ENCODE measurements at places on chromosomes 7 and 10.

DNA sequence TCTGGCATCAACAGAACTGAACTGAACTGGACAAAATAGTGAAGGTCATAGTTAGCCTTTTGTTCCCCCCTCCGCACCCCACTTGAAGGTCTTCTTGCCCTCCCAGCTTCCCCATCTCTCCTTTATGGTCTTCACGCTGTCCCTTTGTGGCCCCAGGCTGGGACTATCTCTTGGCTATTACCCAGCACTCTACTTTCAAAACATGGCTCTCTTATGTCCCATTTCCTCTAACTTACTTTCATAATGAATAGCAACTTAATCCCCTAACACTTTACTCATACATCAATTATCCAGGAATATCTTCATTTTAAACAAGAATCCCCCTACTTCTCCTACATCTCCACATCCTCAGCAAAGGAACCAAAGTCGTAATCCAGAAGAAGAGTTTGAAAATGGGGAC is 135.3 kb upstream of the ITGB1 start:
- DNase-seq: no peak

DNA sequence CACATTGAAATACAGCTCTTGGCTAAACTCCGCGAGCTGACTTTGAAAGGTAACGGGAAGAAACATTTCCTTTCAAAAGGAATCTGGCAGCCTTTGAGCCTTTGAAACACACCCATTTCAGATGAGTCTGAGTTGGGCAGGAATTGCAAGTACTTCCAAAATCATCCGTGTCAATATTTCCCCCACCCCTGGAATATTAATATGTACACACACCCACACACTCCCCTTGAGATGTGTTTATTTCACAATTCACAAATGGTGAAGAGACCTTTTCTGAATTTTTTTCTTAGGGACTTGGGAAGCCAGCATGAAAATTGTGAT is 438.7 kb upstream of the NRP1 start:
- DNase-seq: no peak

DNA sequence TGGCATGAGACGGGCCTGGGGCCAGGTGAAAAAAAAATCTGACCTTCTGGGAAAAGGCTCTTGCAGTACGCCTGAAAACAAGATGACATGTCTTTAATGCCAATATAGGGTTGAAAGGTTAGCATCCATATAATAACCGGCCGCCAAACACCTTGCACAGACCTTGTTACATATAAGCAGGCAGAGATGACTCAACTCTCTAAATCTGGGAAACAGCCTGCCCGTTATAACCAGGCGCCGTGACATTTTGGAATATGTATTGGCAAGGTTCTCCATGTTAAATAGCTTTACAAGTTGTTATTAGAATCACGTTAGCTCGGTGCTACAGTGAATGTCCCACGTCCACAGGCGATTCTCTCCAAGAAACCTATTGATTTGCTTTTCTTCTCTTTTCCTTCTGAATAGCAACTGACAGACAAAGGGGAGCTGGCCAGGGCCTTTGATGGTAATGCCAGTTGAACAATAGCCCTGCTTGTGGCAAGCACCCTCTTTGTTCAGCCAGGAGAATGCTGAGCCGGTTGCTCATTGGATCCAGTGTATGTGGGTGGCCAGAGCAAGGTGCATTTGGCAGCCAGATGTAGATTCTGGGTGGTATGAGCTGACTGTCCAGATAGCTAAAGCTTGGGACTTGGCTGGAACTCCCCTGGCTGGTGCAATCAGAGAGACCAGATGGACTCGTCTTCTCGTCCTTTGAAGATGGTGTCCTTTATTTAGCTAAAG is 80.1 kb upstream of the AUTS2 start:
- DNase-seq: no peak

GRCh38 chr7:93040355-93040754 is 77.4 kb downstream of the SAMD9 start:
- DNase-seq: no peak

GRCh38 chr10:129477051-129477450 is 10.0 kb downstream of the MGMT start:
- no peak for DNase-seq

- DNase-seq: no peak
Observed at GRCh38 chr7:151133266-151133985, 34.1 kb downstream of the GBX1 start.

DNA sequence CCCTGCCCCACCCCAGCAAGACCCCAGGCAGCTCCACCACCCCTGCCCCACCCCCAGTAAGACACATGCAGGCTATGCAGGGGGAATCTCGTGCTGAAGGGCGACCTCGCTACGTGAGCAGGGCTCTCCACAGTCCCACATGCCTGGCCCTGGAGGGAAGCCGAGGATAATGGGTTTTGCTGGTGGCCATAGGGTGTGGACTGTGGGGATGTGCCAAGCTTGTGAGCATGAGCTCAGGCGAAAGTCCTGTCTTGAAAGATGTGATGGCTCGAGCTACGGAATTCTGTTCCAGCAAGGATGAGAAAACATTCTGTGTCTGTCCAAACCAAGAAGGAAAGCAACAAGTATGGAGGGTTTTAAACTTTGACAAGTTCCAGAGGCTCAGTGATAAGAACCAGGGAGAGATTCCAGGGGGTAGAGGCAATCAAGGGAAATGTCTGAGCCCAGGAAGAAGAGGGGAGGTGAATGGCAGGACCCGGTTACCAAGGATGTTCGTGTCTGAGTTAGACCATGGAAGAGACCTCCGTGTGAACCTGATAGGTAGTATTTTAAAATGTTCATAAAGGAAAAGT is 63.1 kb downstream of the PYROXD2 start:
- no peak for DNase-seq

- DNase-seq: no peak
Observed at GRCh38 chr7:2864999-2865670, 21.0 kb upstream of the GNA12 start.

- no peak for DNase-seq
Observed at GRCh38 chr7:49878089-49878488, 104.7 kb downstream of the VWC2 start.

DNA sequence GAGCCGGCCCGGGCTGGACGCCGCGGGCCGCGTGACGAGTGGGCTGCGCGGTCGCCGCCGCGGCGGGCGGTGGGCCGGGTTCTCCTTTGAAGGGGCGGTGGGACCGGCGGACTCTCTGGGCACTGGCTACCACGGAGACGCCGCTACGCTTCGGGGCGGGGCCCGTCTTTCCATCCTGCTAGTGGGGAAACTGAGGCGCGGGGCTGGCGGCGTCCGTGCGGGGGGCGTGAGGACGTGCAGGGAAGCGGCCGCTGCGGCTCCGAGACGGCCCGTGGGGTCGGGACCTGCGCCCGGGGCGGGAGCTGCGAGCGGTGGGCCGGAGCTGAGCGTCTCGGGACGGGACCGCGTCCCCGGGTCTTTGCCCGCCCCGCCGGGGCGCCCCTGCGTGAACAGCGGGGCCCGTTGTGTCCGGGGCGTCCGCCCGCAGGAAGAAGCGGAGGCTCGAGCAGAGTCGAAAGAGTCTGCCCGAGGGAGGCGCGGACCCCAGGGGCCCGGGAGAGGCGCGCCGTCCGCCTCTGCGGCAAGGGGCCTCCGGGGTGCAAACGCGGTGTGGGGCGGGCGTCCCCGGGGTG is 548 bp upstream of the BNIP3 start:
- DNase-seq: no peak

DNA sequence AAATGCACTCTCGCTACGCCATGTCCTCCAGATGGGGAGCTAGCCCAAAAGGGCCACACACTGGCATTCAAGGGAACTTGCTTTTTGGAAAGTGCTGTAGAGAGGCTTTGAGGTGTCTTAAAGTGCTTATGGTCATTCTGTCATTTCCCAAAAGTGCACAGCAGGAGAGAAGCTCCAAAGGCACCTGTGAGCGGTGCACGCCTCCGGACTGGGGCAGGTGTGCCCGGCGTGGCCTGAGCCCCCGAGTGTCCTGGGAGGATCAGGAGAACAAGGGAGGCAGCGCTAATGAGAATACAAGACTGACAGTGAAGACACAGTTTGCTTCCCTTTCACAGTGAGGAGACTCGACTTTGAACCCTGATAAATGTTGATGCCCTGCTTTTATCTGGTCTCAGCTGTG is 419.0 kb upstream of the MKI67 start:
- DNase-seq: no peak

DNA sequence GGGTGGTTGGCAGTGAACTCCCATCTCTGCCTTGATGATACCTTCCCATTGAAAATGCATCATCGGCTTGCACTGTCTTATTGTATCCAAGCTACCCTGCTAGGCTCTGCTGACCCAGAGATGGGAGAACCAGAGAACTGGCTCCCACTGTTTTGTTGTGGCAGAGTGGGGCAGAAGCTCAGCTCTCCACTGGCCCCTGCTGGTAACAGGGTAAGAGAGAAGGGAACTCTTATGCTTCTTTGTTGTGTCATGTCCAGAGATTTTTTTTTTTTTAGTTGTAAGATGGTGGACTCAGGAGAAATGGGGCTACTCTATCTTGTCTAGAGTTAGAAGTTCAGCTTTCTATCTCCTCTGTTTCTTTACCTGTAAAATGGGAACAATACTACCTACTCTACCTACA is 100.5 kb upstream of the SDK1 start:
- peak; percentile 30 for DNase-seq

DNA sequence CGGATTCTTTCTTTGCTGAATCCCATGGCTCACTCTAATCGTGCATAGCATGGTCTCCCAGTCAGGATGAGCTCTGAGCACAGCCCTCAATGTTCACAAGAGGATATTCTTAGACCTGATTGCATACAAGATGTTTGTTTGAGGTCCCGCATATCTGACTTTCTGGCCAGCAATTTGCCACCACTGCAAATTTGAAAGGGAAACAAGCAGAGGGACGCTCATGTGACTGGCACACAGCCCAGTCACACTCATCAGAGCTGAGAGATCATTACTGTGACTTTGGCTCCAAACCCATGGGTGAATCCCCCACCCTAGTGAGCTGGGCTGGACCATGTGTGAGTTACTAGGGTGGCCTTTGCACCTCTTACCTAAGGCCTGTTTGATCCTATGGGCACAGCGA is 9.9 kb downstream of the TAS2R41 start:
- no peak for DNase-seq

DNA sequence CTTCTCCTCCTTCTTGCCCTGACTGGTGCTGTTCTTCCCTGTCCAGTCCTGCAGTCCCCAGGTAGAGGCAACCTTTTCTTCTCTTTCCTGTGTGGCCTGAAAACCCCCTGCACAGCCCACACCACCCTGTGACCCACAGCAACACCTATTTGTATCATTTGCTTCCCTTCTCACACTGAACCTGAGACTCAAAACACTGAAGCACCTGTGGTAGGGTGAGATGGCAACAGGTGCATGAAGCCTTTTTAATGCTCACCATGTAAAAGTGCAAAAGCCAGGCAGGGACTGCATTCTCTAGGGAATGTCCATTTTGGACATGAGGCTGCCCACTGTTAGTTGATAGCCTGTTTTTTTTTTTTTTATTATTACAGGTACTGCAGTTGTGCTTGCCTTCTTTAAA is 71.4 kb downstream of the LRMDA start:
- DNase-seq: no peak

- DNase-seq: no peak
Observed at GRCh38 chr10:22635650-22636049, 78.7 kb downstream of the PIP4K2A start.

DNA sequence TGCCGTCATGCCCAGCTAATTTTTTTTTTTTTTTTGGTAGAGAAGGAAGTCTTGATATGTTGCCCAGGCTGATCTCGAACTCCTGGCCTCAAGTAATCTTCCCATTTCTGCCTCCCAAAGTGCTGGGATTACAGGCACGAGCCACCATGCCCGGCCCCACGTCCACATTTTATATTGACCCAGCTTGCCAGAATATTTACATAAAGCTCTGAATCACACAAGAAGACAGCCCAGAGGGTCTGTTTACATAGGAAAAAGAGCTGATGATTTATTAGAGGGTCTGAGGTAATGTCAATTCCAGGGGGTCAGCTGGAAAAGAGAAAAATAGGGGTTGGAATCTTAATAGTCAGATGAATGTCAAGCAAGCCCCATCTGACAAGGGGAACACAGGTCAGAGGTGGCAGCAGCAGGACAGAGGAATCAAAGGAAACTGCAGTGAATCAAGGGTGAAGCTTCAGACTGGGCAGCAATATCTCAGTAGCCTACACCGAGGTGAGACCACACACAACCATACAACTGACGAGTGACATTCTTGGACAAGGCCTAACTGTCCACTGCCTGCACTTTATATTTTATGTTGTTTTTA is 15.8 kb upstream of the SLF2 start:
- DNase-seq: no peak

- no peak for DNase-seq
Observed at GRCh38 chr7:90242369-90243168, 2.4 kb upstream of the CFAP69 start.

DNA sequence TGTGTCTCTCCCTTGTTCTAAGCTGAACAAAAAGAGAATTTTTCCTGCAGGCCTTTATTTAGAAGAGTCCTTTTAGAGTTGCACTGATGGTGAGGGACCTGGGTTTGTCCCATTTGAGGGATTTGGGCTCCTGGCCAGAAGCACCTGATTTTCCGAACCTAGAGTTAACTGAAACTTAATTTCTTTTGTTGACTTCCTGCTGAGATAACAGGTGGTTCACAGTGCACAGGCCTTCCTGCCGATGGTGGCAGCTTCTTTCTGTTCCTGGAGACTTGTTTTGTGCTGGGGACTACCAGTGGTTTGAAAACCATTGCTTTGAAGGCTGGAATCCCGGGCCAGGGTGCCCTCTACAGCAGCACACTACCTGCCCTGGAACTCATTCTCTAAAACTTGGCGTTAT is 99.2 kb downstream of the SUGCT start:
- DNase-seq: no peak

GRCh38 chr10:93148476-93148875 is 74.8 kb downstream of the CYP26A1 start:
- no peak for DNase-seq

DNA sequence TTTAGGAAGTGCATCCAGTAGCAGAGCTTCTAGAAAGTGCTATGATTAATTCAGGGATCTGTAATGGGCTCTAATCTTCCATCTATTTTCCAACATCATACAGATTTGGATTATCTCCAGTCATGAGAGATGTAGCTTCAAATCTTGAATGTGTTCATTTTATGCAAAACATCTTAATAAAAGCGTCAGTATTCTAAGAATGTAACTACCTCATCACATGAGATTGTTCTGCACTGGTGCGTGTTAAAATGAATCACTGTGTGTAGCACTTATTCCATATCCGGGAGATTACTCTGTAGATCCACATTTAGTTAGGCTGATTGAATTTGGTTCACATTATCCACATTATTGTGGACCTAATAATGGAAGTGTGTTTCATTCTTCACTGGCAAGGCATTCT is 344.9 kb upstream of the CHRM2 start:
- DNase-seq: no peak

DNA sequence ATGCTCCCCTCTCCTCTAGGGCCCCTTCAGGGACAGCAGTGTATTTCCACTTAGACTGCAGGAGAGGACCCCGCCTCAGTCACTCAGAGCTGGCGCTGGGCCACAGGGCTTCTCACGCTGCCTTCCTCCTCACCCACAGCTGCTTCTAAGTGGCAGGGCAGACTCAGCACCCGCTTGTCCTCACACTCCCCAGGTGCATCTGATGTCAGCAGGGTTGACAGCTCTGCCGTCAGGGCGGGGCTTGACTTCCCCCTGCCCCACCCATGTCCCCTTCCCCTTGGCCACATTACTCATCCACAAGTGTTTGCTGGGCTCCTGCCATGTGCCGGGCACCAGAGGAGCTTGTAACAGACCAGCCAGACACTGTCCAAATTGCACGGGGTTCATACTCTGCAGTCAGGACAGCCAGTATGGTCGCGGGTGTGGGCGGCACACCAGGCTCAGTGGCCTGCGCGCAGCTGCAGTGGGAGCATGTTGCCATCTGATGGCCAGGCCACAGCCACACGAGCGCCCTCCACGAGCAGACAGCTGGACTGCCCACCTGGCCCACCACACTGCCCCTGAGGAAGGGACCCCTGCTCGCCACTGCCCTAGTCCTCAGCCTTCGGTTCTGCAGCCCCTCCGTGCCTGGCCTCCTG is 29.3 kb upstream of the TTYH3 start:
- DNase-seq: no peak

- DNase-seq: no peak
Observed at GRCh38 chr10:20747782-20748181, 149.3 kb downstream of the NEBL start.

All from non-pigmented ciliary epithelial cell (primary cell).